ENCODE measurements at places on chromosomes 1 and 21.

DNA sequence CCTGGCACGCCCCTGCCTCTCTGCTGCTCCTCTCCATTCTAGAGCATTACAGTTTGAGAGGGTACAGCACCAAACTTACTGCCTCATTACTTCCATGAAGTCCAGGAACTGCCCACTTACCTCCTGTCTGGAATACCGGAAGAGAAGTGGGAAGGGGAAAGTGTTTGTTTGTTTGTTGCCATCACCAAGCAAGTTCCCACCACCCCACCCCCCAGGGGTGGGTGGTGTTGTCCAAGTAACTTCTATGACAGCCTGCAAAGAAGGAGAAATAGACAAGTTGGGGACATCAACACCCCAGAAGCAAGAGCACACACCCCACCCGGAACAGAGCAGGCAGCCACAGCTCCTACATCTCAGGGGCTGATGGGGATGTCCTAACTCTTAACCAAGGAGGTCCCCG is 18.0 kb downstream of the OPTC start:
- DNase-seq: no peak

- DNase-seq: no peak
These were observed 77.7 kb upstream of the RGS4 start for GRCh38 chr1:162991444-162991843.

DNA sequence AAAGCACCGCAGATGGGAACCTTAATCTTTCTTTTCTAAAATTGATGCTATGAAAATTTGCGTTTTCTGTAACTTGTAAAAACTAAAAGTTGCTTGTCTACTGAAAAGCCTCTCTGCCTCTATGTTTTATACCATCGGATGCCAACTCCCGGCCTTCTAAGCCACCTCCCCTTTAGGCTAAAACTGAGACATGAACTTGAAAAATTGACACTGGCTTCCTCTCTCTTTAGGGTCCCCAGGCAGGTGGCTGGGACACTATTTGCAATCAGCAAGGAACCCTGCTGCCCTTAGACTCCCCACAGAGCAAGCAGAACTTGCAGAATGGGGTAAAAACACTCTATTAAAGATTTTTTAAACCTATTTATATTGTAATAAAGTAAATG is 151.1 kb upstream of the CAMK1G start:
- no peak for DNase-seq

DNA sequence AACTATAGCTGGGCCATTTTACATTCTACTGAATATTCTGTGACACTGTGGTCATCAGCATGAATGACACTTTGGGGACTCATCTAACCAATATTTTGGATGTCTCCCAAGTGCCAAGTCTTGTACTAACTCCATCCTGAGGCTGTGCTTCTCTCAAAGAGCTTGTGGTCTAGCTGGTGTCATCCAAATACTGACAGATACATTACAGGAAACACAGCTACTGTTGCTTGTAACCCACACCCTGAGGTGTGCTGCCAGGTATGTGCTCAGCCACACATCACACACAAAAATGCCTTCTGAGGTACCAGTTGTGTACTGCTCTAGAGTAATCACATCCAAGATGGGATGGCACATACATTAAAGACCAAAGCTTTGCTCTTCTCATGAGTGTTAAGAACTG is 81.6 kb downstream of the ST6GALNAC5 start:
- no peak for DNase-seq

DNA sequence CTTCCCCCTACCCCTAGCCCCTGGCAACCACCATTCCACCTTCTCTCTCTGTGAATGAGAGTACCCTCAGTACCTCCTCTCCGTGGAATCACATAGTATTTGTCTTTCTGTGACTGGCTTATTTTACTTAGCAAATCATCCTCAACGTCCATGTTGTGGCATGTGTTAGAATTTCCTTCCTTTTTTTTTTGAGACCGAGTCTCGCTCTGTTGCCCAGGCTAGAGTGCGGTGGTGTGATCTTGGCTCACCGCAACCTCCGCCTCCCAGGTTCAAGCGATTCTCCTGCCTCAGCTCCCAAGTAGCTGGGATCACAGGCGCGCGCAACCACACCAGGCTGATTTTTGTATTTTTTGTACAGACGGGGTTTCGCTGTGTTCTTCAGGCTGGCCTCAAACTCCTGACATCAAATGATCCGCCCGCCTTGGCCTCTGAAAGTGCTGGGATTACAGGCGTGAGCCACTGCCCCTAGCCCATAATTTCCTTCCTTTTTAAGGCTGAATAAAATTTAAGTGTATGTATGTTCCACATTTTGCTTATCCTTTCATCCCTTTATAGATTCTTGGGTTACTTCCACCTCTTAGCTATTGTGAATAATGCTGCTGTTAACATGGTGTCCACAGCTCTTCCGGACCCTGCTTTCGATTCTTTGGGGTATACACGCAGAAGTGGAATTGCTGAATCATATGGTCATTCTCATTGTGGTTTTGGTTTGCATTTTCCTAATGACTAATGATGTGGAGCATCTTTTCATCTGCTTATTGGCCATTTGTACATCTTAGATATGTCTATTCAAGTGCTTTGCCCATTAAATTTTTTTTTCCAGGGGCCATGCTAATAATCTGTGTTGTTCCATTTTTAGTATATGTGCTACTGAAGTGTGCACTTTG is 32.3 kb downstream of the ERRFI1 start:
- DNase-seq: peak; percentile 89

DNA sequence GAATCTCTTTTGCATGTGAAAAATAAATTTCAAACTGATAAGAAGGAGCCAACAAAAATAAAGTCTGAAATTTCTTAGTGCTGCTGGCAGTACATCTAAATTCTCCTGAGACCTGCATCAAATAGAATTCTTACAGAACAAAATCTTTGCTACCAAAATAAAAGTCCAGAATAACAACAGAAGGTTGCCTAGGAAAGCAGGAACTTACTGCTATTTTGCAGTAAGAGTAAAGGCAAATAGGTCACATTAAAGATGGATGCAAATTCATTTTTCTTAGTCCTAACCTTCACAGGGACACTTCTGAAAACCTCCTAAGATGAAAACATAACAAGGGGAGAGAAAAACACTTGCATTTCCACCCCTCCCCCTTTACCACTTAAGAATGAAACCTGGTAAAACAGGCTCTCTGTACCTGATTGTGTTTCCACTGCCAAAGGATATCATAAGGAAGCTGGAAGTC is 59.0 kb downstream of the RUSC1 start:
- peak; percentile 67 for DNase-seq

- DNase-seq: no peak
These were observed 10.0 kb downstream of the CAPZB start for GRCh38 chr1:19475296-19475695.

DNA sequence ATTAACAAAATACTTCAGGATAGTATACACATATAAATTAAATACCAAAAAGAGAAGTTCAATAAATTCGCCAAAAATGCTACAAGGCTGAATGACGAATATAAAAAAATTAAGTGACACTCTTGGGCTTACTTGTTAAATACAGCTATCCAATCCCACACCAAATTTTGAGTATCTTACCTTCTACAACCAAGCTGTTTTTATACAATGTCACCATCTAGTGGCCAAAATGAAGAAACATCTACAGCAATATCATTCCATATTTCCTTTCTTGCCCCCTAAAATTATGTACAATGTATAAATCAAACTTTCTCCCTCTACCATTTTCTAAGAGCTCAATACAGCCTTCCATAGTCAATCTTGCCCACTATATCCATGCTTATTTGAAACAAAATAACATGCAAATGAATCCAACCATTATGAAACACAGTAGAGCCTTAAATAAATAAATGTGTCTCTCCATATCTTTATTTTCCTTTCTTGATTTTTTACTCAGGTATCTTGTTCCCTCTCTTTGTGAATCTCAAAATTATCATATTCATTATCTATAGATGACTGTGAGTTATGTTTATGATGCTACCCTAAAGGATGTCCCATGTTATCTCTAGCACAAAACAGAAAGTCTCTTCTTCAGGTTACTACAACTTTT is 86.3 kb downstream of the ACBD6 start:
- peak; percentile 38 for DNase-seq

DNA sequence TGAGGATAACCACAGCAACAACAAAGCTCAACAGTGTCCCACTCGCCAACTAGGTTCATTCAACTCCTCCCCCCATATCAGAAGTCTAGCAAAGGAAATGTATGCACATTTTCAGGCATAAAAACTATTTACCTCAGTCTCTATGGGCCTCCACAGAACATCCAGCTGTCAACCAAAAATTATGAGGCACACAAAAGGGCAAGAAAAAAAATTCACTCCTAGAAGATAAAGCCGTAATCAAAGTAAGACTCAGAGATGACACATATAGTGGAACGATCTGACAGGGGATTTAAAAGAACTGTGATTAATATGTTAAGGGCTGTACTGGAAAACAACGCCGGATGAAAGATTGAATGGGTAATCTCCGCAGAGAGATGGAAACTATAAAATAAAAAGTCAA is 158.7 kb downstream of the NTPCR start:
- DNase-seq: peak; percentile 53
